ENCODE measurements at places on chromosomes 16 and 17.
A peak's percentile ranks its signal among the peaks of the same experiment; 100 is the strongest.

DNA sequence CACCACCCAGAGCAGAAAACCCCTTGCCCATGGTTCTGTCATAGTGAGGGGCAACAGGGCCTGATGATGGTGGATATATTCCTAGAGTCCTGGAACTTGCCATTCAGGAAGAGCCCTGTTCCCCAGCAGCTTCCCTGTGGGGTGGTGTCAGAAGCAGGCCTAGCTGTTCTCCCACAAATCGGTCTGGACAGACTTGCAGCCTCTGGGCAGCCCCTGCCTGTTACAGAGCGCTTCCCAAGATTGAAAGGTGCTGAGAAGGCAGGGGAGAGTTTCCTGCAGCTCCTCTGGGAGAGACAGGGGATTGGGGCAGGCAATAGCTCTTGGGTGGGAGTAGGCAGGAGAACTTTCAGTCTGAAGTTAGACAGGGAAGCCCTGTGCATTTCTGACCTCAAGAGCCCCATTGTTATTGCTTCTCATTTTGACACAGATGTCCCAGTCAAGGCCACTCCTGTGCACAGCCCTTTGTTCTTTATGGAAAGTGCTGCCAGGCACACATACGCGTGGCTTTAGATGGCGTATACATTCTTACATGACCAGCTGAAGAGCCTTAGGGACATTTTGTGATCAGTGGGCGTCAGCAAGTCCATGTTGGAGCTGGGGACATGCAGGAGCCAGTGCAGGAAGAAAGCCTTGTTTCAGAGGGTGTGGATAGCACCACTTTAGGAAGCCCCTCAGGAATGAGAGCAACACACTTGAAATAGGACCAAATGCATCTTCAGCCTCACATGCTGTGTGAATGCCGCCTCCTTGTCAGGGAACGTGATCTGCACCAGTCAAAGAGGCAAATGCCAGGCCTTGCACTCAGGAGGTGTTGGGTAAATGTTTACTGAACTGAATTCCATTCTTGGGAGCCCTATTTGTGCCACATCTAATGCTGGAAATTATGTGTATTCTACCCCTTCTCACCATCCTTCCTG is 67.5 kb downstream of the GNAO1 start:
- DNase-seq: no peak

GRCh38 chr17:6239241-6239798 is 169.1 kb downstream of the WSCD1 start:
- DNase-seq: no peak

GRCh38 chr17:73064084-73064938 is 28.2 kb downstream of the SLC39A11 start:
- no peak for DNase-seq

DNA sequence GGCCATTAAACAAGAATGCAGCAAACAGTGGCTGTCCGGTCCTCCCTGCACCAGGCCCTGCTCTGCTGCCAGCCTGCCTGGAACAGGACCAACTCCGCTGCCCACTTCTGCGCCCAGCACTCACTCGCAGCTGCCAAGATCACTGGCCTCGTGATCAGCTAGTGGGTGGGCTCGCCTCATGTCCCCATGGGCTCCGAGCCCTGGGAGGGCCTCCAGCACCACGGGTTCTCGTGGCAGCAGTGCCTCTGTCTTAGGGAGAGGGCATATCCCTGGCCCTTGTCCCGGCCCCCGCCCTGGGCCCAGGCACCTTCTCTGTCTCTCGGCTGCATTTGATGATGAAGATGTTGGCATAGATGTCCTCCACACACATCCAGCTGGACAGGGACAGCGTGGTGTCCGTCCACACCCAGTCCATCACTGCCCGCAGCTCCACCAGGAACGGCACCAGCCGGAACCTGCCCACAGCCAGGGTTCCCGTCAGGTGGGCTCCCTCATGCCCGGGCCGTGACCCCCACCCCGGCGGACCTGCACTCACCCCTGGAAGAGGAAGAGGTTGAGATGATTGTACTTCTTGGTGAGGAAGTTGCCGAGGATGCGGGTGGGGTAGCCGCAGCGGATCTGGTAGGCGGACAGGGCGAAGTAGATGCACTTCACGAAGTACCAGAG is 13.1 kb downstream of the CTU2 start:
- no peak for DNase-seq

GRCh38 chr17:57016764-57017116 is 38.8 kb downstream of the SCPEP1 start:
- DNase-seq: no peak

GRCh38 chr16:88936008-88936555 is 40.9 kb downstream of the CBFA2T3 start:
- DNase-seq: no peak

DNA sequence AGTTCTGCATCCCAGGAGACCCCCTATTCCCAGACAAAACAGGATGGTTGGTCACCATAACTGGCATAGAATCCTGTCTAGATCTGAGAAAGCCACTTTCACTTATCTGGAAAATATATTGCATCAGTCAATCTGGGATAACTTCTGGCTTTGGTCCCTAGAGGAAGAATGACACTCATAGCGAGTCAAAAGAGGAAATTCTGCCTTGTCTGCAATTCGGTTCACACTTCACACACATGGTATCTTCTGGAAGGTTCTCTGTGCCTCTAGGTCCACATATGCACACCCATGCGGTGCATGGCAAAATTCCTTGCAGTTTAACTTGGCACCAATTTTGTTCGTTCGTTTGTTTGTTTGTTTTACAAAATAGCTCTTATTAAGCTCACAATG is 49.2 kb upstream of the WSCD1 start:
- DNase-seq: no peak

GRCh38 chr16:88649924-88650748 is 717 bp downstream of the CYBA start:
- DNase-seq: no peak

GRCh38 chr16:73915140-73915539 is 381.5 kb upstream of the PSMD7 start:
- DNase-seq: no peak

- no peak for DNase-seq
Measured at GRCh38 chr17:67544364-67544955, 167.4 kb downstream of the PITPNC1 start.

DNA sequence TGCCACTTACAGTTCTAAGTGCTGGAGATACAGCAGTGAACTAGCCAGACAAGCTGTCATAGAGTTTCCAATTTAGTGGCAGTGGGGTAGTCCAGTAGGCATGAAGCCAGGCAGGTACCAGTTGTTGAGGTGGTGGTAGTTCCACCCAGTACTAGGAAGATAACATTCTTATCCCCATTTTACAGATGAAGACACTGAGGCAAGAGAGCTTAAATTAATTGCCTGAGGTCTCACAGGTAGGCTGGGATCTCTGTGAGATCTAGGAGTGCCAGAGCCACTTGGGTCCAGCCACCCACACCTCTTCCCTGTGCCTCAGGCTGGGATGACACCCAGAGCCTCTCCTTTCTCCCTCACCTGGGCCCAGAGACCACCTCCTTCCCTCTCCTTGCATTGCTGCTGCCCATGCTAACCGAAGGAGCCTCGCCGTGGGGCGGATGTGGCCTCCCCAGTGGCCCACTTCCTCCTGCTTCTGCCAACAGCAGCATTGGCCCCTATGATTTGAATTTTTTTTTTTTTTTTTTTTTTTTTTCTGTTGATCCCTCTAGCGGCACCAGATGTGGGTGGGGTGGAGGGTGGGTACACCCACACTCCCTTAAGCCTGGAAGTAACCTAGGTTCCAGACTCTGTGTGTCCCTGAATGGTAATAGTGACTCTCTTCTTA is 114.0 kb downstream of the PRKCB start:
- no peak for DNase-seq

DNA sequence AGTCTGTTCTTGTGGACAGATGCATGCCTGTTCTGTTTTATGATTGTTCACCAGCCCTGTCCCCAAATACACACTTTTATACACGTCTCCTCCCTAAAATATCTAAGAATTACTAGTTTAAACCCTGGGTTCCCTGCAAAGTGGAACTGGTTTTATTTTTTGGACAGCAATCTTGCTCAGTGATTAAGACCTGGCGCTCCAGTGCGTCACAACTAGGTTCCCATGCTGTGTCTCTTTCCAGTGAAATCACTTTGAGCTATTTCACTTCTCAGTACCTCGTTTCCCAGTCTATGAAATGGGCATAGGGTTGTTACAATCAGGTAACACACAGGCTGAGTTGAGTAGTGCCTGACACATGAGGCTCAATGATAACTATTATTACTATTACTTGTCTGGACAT is 1.1 kb downstream of the CEP20 start:
- DNase-seq: no peak

DNA sequence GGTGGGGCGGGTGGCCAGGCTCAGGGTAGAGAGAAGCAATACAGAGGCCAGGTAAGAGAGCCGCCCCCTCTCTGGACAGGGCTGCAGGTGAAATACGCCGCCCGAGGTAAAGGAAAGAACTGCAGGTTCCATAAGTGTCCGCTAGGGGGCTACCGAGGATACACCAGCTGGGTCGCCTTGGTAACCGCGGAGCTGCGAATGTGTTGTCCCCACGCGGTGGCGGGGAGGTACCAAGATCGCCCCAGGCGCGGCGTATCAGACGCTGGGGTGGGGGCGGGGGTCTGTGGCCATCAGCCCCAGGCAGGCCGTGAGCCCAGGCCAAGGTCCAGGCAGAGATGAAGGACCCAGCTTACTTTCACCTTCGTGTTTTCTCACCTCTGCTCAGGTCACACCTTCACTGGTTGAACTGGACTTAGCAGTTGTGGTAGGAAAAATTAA is 18.4 kb upstream of the ZFP90 start:
- DNase-seq: peak; percentile 67

- DNase-seq: no peak
Measured at GRCh38 chr17:2602597-2603017, 9.2 kb downstream of the PAFAH1B1 start.

GRCh38 chr17:74059479-74060240 is 143.8 kb upstream of the RPL38 start:
- no peak for DNase-seq

DNA sequence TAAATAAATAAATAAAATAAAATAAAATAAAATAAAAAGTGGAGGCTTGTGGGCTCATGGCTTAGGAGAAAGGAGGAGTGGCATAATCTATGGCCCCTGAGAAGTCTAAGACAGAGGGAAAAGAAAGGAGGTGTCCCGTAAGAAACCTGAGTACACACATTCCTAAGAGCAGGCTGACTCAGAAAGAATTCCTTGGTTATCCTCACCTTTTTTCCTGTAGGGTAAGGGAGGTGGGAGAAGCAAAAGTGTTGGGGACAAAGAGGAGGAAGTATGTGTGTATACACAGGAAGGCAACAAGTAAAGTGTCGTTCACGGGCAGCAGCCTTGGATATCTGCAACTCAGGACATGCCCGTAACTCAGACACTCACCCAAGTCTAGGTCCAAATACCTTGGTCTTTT is 29.3 kb downstream of the MARF1 start:
- no peak for DNase-seq

DNA sequence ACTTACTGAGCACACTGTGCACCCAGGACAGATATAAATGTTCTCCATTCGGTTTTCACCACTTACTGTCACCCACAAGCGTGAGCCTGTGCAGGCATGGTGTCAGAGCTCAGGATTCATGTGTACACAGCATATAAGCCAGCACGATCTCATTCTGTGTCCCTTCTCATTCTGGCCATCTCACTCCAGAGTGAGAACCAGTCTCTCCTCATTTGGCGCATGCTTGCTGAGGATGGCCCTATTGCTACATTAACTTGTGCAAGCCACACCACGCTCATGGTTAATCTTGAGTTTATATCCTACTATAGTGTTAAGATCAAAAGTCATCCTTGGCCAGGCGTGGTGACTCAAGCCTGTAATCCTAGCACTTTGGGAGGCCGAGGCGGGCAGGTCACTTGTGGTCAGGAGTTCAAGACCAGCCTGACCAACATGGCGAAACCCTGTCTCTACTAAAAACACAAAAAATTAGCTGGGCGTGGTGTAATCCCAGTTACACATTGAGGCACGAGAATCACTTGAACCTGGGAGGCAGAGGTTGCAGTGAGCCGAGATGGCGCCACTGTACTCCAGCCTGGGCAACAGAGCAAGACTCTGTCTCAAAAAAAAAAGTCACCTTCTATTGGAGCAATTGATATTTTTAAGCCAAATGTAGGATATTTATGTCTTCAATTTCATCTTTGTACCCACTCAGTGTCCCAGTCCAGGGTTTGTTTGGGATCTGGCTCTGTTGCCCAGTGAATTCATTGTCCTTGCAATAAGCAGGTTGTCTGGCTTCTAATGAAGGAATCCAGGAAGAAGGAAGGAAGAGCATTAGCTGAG is 20.9 kb downstream of the SOCS1 start:
- no peak for DNase-seq

DNA sequence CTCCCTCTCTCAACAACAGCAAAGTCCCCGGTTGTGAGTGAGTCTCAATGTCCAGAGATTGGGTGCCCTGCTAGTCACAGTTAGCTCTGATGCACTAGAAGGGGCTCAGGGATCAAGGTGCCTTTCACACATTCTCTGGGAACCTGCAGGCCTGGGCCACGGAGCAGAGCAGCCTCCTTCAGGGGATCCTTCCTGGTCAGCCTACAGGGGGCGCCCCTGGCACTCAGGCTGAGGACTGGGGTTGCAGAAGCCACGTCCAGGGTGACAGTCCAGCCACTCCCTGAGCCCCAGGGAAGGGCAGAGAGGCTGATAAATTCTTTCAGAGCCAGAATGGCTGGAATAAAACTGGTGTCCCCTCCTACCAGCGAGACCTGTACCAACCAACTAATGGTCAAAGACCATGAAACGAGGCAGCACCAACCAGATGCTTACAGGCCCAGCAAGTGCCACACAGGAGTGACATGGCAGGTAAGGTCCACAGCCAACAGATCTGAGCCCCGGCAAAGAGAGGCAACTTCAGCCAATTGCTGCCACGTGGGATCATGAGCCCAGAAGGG is 43.5 kb downstream of the ST3GAL2 start:
- DNase-seq: peak; percentile 25

DNA sequence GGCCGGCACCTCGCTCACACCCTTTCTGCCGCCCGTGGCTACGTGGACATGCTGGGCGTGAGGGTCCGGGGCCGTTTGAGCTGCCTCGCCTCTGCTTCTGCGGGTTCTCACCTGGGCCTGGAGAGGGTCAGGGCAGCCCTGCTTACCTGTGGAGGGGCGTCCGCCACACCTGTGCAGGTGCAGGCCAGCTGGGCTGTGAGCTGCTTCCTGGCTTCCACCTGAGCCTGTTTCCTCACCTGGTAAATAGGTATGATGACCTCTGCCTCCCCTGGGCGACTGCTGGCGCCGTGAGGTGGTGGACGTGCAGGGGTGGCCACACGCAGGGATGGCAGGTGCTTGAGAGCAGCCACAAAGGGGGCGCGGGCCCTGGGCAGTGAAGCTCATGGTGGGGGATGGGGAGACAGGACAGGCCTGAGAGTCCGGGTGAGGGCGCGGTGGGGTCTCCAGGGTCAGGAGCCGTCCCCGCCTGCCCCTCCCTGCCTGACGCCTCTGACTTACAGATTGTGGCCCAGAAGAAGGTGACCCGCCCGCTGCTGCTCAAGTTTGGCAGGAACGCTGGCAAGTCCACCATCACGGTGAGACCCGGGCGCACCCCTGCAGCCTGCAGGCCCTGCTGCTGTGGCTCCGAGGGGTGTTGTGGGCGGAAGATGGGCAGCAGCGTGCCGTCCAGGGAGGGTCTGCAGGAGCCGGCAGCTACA is 7.8 kb downstream of the CPNE7 start:
- DNase-seq: no peak

Data from activated naive CD8-positive, alpha-beta T cell treated with anti-CD3 and anti-CD28 coated beads, Interleukin-2, amount 50 U/mL, for 16 hours (primary cell).